ENCODE measurements at places on chromosomes 2 and 18.

GRCh38 chr2:192151853-192152252, 42.9 kb downstream of the TMEFF2 start:
- peak; percentile 88 for DNase-seq

GRCh38 chr2:149076863-149077412, 38.4 kb downstream of the LYPD6B start:
- no peak for DNase-seq

- no peak for DNase-seq
Observed at GRCh38 chr18:62537946-62538345, 15.1 kb downstream of the ZCCHC2 start.

- no peak for DNase-seq
Observed at GRCh38 chr2:2044269-2045057, 286.6 kb downstream of the MYT1L start.

DNA sequence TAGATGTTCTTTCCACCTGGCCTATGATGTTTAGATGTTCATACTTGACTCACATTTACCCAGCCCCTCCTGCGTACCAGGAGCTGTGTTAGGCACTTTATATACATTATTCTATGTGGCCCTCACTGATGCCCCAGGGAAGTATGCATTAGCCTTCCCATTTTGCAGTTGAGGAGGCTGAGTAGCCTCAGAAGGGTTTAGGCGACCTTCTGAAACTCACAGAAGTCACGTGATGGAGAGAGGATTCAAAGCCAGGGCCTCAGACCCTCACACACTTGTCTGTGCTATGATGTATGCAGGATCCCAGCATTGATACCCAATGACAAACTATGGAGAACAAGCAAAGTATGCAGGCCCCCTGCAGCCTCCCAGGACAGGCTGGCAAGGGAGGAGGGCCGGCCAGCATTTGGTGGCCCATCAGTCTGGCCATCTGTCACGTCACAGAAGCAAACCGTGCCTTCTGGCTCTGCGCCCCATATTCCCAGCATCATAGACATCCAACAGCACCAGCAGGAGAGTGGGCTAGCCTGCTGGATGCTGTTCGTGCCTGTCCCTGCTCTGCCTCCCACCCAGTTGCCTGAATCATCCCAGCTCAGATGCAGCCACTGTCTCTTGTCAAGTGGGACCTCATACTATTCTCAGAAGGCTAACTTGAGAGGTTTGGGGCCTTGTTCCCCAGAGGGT, 33.6 kb downstream of the EHD3 start:
- no peak for DNase-seq

DNA sequence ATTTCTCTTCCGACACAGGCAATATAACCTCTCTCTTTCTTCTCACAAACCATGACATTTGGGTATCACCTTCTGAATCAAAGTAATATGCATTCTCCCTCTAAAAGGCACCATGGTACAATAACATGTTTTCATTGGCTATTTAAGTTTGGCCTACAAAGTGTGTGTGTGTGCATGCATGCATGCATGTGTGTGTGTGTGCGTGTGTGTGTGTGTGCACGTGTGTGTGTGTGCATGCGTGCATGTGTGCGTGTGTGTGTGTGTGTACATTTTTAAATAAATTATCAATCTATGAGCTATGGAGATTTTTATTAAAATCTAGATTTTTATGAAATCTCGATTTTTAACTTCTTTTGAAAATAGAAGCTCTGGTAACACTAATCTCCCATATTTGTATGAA, 745.3 kb upstream of the ZEB2 start:
- no peak for DNase-seq

DNA sequence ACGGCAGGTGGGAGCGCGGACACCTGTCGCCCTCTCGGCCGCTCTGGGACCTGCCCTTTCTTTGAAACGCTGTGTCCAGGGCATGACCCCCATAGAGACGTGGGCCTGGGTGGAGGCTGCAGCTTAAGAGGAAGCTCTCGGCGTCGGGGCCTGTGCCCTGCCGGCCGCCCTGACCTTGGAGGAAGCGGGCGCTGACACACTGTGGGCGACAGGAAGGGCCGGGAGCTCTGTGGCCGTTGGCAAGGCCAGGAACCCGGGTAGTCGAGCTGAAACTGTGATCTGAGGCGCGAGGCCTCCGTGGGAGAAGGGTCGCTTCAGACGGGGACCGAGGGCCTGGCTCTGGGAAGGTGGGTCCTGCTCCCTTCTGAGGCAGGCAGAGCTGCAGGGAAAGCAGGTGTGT, 28.2 kb downstream of the KCNG2 start:
- DNase-seq, result no peak

DNA sequence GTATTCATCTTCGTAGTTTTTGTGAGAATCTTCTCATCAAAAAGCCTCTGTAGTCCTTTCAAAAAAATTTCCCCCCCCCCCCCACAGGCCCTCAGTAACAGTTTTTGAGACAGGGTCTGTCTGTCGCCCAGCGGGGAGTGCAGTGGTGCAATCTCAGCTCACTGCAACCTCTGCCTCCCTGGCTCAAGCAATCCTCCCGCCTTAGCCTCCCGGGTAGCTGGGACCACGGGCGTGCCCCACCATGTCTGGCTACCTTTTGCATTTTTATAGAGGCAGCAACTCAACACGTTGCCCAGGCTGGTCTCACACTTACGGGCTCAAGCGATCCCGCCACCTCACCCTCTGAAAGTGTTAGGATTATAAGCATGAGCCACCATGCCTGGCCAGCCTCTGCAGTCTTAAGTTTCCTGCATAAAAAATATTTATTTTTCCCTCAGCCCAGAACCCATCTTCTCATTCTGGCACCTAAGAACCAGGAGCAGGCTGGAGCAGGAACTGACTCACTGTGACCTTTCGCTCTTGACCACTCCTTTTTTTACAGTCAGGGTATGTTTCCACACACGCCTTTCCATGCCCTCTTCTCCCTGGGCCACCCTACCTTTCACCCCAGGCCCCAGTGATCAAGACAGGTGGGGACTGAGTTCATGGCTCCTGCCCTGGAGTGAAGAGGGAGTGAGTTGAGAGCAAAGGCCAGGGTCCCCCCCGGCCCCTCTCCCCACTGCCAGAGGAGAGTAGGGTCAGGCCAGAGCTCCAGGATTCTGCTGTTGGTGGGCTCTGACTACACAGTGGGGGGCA, 32.5 kb upstream of the NT5DC4 start:
- no peak for DNase-seq

GRCh38 chr2:114007436-114007835, 117.5 kb downstream of the ACTR3 start:
- DNase-seq, result no peak

DNA sequence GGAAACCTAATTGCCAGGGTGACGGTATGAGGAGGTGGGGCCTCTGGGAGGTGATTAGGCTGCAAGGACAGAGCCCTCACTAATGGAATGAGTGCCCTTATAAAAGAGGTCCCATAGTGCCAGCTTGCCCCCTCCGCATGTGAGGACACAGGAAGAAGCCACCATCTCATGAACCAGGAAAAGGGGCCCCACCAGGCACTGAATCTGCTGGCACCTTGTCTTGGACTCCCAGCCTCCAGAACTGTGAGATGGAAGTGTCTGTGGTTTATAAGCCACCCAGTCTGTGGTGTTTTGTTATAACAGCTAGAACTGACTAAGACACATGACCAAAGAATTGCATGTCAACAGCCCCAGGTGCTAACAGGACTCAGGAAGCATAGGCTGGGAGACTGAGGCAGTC, 214.3 kb downstream of the MGAT5 start:
- no peak for DNase-seq
